Stimulated activated CD4-positive, alpha-beta T cell treated with anti-CD3 and anti-CD28 coated beads, Interleukin-1b, Interleukin-23, amount 100 ng/mL, for 48 hours (primary cell): ENCODE measurements at places on chromosomes 2 and 18.
A peak's percentile ranks its signal among the peaks of the same experiment; 100 is the strongest.

GRCh38 chr2:5175231-5175630, 517.0 kb upstream of the SOX11 start:
- DNase-seq = no peak

DNA sequence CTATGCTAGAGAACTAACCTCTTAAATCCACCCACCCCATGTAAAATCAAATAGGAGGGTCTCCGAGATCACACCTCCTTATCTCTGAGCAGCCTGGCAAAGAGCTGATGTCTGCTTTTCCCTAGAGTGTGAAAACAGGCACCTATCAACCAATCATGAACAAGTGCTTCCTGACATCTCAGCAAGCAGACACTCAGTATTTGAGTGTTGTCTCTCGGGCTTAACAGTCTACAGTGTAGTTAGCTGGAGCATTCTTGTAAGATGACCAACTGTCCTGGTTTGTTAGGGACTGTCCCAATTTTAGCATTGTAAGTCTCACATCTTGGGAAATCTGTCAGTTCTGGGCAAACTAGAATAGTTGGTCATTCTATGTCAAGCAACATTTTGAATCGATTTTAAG, 26.4 kb downstream of the MARCHF4 start:
- DNase-seq = no peak

GRCh38 chr18:34911661-34912384, 129.4 kb upstream of the MAPRE2 start:
- DNase-seq = no peak

DNA sequence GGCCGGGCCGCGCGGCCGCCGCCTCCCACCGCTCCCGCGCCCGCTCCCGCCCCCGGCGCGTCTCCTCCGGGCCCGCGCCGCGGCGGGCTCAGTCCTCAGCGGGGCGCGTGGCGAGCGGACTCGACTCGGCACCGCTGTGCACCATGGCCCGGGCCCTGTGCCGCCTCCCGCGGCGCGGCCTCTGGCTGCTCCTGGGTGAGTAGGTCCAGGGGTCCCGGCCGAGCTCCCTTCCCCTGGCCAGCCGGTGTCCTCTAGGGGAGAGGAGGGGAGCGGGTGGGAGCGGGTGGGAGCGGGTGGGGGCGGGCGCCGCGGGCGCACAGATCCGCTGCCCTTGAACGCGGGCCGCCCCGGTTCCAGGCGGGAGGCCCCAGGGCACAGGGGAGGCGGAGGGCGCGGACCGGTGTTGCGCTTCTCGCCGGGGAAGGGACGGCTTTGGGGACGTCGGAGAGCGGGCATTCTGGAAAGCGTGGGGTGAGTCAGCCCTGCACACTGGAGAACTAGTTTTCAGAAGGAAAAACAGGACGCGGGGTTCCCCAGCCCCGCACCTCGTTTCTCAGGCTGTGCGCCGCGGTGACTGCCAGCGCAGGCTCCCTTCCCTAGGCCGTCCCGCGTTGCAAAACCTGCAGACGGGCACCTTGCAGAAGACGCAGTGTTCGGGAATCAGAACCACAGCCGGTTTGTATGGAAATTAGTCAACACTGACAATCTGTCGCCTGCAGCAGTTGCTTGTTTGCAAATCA, at the start of gene RAMP1:
Gene RAMP1, plus strand, starts transcription at position 91 of the 740 bp plus-strand sequence. Its CDS starts 53 bp downstream, at position 144.
- DNase-seq = peak; percentile 33

DNA sequence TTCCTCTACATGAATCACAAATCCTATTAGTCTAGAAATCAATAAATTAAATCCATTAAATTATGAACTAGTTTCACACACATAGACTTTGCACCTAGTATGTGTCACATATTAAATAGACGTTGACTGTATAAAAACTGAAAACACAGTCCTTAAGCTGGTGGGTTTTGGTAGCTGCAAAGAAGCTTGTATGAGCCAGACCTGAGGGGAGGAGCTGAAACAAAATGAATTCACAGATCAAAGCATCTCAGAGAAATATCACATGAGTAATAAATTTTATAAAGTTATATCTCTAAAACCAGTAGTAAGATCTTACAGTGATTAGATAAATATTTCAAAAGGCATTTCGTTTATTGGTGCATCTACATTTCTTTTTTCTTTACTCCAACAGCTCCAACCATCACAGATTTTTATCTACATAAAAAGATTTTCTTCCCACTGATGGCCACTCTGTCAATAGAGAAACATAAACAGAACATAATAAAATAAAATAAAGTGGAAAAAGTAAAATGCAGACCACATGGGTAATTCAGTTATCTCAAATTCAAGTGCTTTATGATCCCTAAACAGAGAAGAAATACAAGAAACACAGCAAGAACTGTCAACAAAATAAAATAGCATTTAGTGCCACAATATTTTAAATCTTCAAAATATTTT, 420.0 kb upstream of the CYRIA start:
- no peak for DNase-seq

DNA sequence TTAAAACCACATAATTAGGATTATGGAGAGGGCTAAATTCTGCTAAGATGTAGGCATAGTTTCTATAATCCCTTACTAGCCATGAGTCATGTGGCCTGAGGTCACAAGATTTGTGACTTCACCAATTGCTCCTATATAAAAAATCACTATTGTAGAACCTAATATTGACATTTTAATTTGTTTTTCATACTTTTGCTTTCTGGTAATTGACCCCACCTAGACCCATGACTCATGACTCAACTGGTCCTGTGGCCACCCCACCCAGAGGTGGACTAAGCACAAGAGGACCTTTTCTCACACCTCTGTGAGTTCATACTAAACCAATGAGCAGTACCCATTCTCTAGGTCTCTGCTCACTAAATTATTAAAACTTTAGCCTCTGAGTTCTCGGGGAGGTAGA, 1567.5 kb upstream of the LRRTM1 start:
- no peak for DNase-seq

- peak; percentile 82 for DNase-seq
These were observed 336.2 kb downstream of the ZEB2 start for GRCh38 chr2:144183727-144184126.

DNA sequence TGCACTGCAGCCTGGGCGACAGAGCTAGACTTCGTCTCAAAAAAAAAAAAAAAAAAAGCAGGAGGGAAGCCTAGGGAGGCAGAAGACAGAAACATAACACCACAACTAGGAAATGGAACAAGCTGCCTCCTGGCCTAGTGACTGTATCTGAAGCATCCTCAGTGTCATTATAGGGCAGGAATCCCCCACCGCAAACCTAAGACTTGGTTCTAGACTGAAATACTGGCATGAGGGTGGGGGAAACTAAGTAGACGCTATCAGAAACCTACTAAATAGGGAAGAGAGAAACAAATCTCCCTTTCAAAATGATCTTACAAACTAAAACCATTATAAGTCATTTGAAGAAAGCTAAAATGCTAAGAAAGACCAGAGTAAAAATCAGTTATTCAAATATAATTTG, 16.4 kb upstream of the SMAD2 start:
- no peak for DNase-seq

- no peak for DNase-seq
These were observed 75.2 kb downstream of the ASXL3 start for GRCh38 chr18:33653231-33653630.

DNA sequence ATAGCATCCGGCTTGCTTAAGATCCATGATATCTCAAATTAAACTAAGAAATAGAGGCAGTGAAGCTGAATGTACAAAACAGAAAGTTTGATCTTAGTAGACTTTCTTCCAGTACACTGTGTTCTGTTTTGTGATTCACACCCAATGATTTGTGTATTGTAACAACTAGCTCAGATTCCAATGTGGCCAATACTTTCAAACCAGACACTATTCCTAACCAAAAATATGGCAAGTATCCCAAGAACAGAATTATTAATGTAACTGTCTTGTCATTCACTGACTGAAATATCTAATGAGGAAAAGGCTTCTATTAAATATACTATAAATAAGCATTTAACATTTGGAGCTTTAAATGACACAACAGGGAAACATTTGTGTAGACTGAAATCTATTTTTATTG, 299.1 kb downstream of the NRXN1 start:
- DNase-seq = no peak

GRCh38 chr2:239341840-239342239, 59.0 kb downstream of the HDAC4 start:
- DNase-seq = no peak

DNA sequence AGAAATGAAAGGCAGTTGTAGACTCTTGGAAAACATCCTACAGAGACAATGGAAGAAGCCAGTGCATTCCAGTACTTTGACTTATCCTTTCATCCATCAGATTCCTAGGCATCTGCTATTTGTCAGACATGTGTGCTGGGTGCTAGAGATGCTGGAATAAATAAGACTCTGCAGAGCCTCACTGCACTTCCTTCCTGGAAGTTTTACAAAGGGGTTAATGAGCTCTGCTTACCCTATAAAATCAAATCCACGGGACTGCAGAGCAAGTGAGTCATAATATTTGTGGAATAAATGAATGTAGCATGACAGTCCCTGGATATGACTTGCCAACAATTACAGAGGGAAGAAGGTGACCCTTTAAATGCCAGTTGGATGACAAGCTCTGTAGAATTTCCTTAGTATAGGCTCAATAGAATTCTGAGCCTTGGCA, 52.7 kb upstream of the NPAS2 start:
- DNase-seq = no peak

DNA sequence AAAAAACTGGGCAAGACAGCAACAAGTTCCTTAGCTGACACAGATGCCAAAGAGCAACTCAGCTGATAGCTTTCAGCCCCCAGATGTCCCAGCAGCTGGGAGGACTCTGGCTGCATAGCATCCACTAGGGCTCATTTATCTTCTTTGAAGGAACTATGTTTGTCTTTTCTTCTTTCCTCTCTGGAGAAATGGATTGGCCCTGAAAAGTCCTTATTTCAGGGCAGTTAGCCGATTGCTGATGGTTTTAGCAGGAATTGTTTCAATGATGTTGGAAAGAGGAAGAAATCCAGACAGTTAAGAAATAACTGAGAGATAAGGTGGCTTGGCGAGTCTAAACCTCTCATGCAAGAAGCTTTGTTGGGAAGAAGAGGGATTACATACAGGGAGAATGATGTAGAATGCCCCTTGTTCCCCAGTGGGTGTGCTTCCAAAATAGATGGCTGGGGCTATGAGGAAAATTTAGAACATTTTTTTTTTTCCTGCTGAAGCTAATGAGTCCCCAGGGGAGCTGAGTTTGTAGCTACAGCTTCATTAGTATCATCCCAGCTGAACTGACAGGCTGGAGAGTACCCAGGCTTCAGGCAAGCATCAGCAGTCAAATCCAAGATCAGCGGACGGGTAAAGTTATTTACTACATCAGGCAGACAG, 33.6 kb upstream of the SERPINE2 start:
- DNase-seq = no peak

DNA sequence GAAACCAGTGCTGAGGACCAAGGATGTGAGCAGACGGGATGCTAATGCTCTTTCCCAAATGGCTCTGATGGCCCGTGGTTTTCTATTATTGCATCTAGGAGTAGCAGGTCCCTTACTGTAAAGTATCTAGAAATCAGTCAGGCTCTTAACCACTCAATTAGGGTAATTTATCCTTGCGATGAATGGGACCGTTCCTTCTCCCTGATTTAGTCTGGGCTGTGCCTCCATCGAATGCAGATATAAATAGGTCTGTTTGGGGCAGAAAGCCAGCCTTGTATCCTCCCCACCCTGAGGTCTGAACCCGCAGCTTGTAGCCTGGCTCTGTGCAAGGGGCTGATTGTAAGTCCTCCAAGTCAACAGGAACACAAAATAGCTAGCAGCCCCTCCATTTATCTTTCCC, 9.5 kb upstream of the SMARCAL1 start:
- no peak for DNase-seq

DNA sequence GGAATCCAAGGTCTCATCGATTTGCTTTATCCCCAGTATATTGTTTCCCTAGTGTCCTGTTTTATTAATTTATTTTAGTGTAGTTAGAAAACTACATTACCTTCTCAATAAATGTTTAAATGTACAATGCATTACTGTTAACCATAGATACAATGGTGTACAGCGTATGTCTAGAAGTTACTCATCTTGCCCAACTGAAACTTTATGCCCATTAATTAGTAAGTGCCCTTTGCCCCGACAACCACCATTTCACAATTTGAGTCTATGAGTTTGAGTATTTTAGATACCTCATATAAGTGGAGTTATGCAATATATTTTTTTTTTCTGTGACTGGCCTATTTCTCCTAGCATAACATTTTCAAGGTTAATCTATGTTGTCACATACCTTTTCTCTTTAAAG, 1343.0 kb upstream of the SLC39A10 start:
- DNase-seq = no peak

DNA sequence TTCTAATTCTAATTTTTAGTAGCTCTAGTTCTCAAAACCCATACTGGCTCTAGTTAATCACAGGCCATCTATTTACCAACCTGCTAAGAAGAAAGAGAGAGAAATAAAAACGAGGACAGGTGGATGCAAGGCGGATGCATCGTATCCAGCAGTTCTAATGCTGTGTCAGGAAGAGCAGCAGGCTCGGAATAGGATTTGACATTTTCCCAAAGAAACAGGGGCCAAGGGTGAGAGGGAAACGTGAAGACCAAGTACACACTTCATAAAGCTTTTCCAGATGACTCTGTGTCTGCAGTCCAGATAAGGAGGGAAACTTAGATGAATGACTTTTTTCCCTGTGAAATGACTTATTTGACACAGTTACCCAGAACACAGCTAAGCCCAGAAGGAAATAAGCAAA, 117.5 kb downstream of the ESCO1 start:
- no peak for DNase-seq

DNA sequence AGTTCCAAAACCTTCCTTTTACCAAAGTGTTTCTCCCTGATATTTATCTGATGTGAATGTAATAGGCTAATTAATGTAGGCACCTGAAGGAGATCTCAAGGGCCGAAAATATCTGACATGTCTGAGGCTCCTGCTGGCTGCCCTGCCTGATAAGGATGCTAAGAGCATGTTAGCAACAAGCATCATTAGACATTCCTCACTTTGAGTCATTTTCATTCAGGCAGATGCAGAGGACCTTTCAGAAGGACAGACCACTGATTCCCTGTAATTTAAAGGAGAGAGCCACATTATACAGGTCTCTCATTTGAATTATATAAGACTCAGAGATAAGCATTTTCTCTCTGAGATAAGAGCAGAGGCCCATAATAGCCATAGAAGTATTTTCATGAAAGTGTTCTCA, 222.4 kb upstream of the NCKAP5 start:
- no peak for DNase-seq

GRCh38 chr2:178306352-178307073, 112.2 kb downstream of the OSBPL6 start:
- peak; percentile 5 for DNase-seq

GRCh38 chr2:212520340-212520739, 18.3 kb downstream of the ERBB4 start:
- no peak for DNase-seq

- DNase-seq = no peak
These were observed 1139.6 kb upstream of the FAM98A start for GRCh38 chr2:34738691-34739090.

DNA sequence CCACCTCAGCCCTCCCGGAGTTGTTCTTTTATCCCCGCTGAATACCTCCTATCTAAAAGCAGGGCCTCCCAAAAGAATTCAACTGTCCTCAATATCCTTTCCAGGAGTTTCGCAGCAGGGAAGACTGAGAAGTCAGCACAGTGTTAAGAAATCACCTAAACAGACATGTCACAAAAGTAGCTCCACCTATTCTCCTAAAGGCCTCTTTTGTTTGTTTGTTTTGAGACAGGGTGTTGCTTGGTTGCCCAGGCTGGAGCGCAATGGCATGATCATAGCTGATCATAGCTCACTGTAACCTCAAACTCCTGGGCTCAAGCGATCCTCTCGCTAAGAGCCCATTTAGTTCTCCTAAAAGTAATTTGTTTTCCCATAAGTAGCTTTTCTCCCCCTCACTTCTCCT, 53.8 kb downstream of the TEX44 start:
- no peak for DNase-seq
